ENCODE measurements at places on chromosomes 13 and 19.

- DNase-seq = no peak
Observed at GRCh38 chr13:75689686-75690085, 53.6 kb downstream of the LMO7 start.

DNA sequence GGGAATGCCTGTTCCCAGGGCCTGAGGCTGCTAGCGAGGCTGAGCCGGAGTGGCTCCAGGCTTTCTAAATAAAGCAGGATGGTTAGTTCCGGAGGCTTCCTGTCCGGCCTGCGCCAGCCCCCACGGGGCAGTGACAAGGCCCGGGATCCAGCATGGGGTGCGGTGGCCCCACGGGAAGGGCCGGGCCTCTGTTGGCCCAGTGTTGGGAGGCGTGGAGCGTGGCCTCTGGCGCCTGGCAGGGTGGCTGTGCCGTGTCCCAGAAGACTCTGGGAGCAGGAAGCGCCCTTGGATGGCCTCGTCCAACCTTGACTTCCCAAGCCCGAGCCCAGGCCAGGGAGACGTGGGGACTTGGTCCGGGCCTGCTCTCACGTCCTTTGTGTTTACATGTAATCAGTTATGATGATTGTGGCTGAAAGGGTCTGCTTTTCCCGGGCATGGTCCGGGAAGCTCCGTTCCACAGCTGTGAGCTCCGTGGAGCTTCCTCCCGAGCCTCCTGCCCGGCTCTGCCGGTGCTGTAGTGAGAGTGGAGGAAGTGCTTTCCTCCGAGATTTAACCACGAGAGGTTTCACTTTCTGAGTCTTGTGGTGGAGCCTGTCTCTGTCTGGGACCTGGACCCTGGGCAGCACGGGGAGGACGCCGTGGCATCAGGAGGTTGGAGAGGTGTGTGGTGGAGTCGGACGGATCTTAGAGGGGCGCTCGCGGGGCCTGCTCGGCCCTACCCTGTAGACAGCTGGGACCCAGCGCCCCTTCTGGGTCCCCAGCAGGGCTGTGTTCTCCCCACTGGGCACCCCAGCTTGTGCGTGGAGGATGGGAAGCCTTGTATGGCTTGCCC, 4.6 kb downstream of the GNA11 start:
- no peak for DNase-seq

DNA sequence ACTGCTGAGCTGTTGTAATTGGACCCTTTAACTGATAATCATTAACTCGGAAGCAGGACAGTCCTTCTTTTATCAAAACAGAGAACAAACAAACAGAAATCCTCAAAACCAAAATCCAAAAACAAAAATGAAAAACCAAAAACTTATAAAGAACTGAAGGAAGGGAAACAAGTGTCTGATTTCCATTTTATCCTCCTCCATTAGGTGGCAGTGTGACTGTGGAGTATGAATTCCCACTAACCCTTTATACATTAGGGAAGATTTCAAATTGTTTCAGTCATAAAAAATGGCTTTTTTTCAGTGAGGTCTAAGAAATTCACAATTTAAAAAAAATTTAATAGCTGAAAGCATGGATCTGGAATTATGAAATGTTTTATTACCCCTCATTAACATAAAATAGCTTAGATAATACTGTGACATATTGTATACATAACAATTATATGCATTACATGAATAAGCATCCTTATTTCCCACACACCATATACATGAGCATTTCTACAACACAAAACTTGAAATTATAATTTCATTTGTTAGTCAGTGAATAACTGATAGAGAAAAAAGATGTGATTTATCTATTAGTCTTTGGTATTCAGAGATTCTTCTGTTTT, 1074.3 kb upstream of the PCDH9 start:
- no peak for DNase-seq

- DNase-seq = no peak
Observed at GRCh38 chr13:70311191-70311590, 202.9 kb upstream of the KLHL1 start.

DNA sequence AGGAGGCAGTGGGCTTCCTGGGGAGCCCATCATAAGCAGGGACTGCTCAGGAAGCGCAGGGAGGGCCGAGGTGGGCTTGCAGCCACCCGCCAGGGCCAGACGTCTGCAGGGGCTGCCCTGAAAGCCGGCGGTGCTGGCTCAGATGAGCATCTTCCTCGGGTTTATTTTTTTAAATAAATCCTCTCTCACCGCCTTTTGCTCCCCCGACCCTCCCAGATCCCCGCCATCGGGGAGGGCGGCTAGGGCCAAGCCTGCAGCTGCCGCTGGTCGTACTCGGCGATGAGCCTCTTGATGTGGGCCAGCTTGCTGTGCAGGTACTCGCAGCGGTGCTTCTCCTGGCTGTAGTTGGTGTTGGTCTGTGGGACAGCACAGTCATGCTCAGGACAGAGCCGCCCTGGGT, 6.6 kb upstream of the ISYNA1 start:
- no peak for DNase-seq

GRCh38 chr19:23222998-23223652, 27.1 kb downstream of the ZNF724 start:
- DNase-seq = no peak

- no peak for DNase-seq
Observed at GRCh38 chr13:94204946-94205345, 274.5 kb downstream of the DCT start.

DNA sequence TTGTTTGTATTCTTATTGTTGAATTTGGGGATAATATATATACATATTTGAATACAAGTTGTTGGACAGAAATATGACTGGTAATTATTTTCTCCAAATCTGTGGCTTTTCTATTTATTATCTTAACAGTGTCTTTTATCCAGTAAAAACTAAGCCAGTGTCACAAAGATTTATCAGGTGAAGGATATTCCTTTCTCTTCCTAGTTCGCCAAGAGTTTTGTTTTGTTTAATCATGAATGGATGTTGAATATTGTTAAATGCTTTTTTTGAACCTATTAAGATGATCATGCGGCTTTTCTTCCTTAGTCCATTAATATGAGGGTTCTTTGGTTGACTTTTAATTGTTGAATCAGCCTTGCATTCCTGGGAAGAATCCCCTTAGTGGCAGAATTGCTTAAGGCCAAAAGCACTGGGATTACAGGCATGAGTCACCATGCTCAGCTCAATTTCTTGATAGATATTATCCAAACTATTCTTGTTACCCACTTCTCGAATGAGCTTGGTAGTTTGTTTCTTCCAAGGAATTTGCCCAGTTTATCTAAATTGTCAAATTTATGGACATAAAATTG, 53.3 kb downstream of the TEX26 start:
- DNase-seq = no peak

DNA sequence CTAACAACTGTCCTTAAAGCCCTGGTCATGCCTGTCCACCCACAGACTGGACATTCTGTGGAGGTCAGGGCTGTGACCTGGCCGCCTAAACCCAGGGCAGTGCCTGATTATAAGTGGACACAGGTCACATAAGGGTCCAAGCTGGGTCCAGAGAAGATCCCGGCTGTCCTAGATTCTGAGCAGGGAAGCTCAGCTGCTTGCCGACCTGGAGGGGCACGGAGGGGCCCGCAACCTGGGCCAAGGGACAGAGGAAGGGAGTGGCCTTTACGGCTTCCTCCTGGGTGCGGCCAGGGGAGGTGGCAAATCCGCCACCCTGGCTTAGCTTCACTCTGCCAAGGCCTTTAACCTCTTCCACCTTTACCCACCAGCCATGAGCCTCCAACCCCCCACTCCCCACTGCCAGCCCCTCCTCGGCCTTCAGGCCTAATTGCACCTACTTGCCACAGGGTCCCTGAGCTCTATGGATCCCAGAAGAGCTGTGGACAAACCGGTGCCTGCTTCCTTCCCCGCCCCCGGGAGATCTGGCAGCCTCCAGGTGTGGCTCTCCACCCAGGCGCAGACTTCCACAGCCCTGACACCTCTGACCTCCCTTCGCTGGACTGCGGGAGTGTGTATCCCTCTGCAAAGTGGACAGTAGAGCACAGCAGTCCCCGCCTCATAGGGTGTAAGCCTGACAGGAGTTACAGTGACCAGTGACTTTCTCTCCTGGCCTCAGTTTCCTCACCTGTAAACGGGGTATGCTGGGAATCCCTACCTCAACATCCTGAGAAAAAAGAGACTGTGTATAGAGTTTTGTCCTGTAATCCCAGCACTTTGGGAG, 1.7 kb downstream of the CD320 start:
- no peak for DNase-seq

GRCh38 chr13:89694451-89694850, 1653.0 kb upstream of the MIR17HG start:
- no peak for DNase-seq

- DNase-seq = no peak
Observed at GRCh38 chr13:64510747-64511146, 2719.4 kb downstream of the PCDH9 start.

DNA sequence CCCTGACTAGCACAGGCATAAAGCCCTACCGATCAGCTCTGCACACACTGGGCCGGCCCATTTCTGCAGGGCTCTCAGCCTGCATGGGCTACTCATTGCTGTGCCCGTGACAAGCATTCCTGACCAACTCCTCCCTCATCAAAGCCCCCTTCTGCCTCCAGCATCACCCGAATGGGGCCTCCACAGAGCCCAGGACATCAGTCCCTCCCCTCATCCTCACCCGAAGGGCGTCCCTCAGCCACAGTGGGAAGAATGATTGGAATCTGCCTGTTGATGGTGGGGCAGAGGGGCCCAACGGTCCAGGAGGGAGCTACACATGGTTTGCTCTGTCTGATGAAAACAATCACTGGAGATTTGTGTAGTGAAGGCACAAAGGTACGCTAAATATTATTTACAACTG, 43.8 kb downstream of the SERP2 start:
- no peak for DNase-seq

DNA sequence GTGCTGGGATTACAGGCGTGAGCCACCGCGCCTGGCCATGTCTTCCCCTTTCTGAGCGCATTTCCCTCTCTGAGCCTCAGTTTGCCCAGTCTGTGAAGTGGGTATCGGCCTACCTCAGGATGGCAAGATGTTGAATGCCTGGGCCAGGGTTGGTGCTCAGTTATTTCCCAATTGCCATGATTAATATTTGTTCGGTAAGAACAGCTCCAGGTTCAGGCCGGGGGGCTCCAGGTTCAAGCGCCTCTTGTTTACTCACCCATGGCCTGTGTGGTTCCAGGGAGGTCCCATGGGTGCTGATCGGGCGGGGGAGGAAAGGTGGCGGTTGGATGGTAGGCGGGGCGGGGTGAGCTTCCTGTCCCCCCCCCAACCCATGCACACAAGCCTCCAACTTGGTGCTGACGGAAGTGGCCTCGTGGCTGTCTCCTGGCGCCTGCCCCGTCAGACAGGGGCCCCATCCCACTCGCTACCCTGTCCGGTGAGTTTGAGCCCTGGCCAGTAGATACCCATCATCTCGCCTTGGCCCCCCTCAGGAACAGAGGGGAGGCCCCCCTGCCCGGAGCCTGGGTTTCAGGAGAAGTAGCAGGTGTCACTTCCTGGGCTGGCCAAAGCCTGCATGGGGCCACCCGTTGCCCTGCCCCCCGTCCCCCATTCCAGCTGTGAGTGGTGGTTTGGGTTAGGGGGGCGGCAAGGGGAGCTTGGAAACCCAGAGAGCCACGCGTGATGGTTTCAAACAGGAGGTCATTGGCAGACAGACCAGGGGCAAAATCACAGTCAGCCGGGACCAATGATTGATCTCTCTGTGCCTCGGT, at the start of gene FCHO1:
Gene FCHO1, plus strand, starts transcription at position 375 of the 809 bp plus-strand sequence. CDS start 3,688 bp downstream, outside the sequence.
- peak; percentile 81 for DNase-seq
